ENCODE measurements at places on chromosomes 16 and 17.

DNA sequence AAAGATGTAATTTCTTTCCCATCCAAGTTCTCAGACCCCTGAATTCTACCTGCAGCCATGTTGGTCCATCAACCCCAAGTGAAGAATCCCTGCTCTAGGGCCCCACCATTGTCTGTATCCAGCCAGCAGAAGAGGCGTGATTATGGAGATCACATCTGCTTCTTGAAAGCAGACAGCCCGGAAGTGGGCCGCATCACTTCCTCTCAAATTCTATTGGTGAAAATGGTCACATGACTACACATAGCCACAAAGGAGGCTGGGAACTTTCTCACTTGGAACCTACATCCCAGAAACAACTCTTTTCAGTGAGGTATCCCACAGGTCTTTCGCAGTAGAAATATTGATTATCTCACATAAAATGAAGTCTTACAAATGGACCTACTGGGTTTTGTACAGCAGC lies 40.1 kb downstream of the IL4R start:
- H3K27me3 ChIP-seq: no peaks in the 10 kb centered on the region
- H3K4me1 ChIP-seq: no peaks in the 10 kb centered on the region
- no peak overlapping the region for H3K4me3 ChIP-seq
- H3K36me3 ChIP-seq: peaks cover 85% of the 10 kb centered on the region
- H3K27ac ChIP-seq: no peak overlapping the region

DNA sequence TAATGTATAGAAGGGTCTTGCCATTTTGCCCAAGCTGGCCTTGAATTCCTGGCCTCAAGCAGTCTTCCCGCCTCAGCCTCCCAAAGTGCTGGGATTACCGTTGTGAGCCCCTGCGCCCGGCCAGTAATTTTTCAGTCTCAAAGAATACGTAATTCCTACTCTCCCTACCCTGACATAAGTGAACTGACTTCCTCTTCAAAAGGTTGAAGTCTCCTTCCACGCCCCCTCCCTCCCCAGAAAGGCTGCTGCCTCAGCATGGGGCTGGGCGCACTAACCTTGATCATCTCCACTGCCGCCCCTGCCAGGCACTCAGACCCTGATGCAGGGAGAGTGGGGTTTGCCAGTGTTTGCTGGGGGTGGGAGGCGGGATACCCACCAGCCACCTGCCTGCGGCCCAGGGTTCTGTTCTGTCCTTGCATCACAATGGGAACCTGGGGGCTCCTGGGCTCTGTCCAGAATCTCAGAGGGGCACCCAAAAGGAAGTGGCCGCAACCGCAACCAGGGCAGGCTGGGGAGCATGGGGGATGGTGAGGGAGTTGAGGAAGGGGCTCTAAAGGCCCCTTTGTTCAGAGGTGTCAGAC lies 27.5 kb downstream of the KIFC3 start:
- H3K4me3 ChIP-seq: no peak overlapping the region
- H3K4me1 ChIP-seq: no peaks in the 10 kb centered on the region
- H3K27ac ChIP-seq: no peak overlapping the region

- H3K4me1 ChIP-seq: peaks cover 3% of the 10 kb centered on the region
- no peak overlapping the region for H3K27ac ChIP-seq
- H3K4me3 ChIP-seq: no peak overlapping the region
- no peaks in the 10 kb centered on the region for H3K27me3 ChIP-seq
Measured at GRCh38 chr16:22077700-22078313, 14.5 kb upstream of the VWA3A start.

GRCh38 chr16:13781575-13782338 lies 138.2 kb upstream of the ERCC4 start:
- H3K4me1 ChIP-seq: no peaks in the 10 kb centered on the region
- no peaks in the 10 kb centered on the region for H3K36me3 ChIP-seq
- no peak for DNase-seq
- H3K27me3 ChIP-seq: no peaks in the 10 kb centered on the region
- H3K4me3 ChIP-seq: no peak overlapping the region
- no peak overlapping the region for H3K27ac ChIP-seq

- H3K4me1 ChIP-seq: no peaks in the 10 kb centered on the region
- no peak overlapping the region for H3K27ac ChIP-seq
- no peaks in the 10 kb centered on the region for H3K27me3 ChIP-seq
- no peak for DNase-seq
- no peak overlapping the region for H3K4me3 ChIP-seq
Measured at GRCh38 chr16:85474621-85475217, 138.4 kb upstream of the GSE1 start.

GRCh38 chr17:78359321-78359996 lies 418 bp downstream of the SOCS3 start:
- DNase-seq: no peak
- H3K27ac ChIP-seq: peak overlapping the region; percentile 93
- H3K4me3 ChIP-seq: peak overlapping the region; percentile 99
- H3K4me1 ChIP-seq: peaks cover 47% of the 10 kb centered on the region

DNA sequence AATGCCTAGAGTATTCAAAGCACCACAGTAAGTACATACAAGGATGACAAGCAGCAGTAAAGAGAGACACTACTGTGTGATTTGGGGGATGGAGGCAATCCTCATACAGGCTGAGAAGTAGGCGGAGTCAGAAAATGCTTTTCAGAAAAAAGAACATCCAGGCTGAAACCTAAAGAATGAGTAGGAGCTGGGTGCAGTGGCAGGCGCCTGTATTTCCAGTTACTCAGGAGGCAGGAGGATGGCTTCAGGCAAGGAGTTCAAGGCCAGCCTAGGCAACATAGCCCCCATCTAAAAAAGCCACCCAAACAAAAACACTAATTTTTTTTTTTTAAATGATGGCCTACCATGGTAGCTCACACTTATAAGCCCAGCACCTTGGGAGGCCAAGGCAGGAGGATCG lies 10.3 kb downstream of the KANSL1 start:
- no peak overlapping the region for H3K4me3 ChIP-seq
- H3K27ac ChIP-seq: no peak overlapping the region
- peaks cover 74% of the 10 kb centered on the region for H3K4me1 ChIP-seq
- no peaks in the 10 kb centered on the region for H3K27me3 ChIP-seq
- H3K36me3 ChIP-seq: peaks cover 4% of the 10 kb centered on the region

DNA sequence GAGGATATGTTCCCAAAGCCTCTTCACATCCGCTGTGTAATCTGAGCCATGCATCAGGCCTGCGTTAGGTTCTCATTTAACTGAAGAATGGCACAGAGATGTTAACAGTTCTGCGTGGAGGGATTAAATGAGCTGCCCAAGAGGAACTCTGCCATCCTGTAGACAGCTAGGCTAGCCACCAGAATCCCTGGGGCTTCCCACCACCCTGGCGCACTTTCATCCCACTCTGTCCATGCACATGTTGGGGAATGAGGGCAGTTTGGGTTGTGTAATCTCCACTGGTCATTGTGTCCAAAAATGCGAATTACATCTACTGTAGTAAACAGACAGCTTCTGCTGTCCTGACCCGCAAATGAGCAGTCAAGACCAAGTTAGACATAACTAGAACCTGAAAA lies 1.0 kb upstream of the GLG1 start:
- DNase-seq: no peak
- H3K27ac ChIP-seq: no peak overlapping the region
- no peaks in the 10 kb centered on the region for H3K27me3 ChIP-seq
- peaks cover 18% of the 10 kb centered on the region for H3K4me1 ChIP-seq

DNA sequence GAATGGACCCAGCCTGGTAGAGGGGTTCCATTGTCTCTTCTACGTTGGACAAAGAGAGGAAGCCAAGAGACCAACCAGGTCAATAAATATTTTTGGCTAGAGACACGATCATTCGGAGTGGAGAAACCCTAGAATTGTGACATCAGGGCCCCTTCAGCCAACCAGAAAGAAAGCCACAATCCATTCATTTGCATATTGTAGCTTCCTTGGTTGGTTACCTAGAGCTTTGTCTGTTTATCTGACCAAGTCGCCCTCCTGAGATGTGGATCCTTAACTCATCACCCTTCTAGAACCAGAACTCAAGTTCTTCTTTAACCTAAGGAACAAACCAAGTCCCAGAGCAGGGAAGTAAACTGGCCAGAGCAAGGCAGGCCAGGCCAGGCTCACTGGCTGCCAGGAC lies at the start of gene CCDC182:
Gene CCDC182, minus strand, starts transcription at position 58 of the 400 bp plus-strand sequence. Its CDS starts 27 bp downstream, at position 31.
- no peak for DNase-seq
- H3K27ac ChIP-seq: no peak within 1 kb of the TSS
- no peaks in the 10 kb centered on the region for H3K4me1 ChIP-seq
- no peak within 1 kb of the TSS for H3K4me3 ChIP-seq
- no peaks in the 10 kb centered on the region for H3K27me3 ChIP-seq

DNA sequence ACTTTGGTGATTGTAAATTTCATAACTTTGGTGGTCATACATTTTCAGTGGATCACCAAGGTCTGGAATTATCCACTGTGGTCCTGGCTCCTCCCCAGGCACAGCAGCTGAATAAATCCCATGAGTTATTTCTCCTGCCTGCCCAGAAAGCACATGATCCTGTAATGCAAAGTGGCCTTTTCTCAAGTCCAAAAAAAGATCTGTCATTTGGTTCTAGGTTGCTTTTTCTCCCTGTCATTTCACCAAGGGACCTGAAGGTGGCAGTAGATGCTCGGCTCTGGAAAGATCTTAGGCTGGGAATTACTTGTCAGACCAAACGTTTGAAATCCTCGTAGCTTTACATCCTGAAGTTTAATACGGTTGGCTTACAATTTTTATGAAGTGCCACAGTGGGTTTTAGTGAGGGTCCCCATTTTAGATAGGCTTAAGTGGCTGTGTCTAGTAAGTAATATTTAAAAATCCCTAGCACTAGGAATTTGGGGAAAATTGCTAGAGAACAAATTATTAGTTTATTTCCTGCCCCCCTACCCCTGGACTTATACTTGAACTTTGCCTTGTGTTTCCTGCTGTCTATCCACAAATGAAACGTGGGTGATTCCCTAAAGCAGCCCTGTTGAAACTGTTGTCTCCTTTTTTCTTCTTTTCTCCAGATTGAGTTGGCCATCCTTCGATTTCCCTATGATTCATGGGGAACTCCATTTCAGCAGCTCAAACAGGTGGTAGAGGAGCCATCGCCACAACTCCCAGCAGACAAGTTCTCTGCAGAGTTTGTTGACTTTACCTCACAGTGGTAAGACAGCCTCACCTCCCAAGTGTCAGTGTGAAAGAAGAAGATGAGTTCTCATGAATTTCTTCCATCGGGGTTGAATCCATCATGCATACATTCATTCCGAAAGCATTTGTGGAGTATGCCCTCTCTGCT lies 111.7 kb downstream of the MAP2K6 start:
- no peak overlapping the region for H3K27ac ChIP-seq
- DNase-seq: no peak

DNA sequence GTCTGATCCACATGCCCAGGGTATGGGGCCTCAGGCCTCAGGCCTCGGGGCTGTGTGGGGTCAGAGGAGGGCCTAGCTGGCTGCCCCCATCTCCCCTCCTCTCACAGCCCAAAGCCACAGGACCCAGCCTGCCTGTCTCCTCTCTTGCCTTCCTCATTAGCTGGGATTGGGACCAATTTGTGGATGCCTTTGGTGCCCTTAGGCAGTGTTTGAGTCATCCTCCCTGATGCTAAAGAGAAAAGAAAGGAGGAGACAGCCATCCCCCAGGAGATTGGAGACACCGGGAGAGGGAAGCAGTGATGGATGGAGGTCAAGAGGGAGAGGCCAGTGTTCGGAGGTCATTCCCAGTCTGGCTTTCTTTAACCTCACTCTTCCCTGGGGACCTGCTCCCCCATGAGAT lies 23.3 kb upstream of the NOG start:
- no peaks in the 10 kb centered on the region for H3K27me3 ChIP-seq
- H3K4me3 ChIP-seq: no peak overlapping the region
- H3K36me3 ChIP-seq: no peaks in the 10 kb centered on the region

- no peak overlapping the region for H3K27ac ChIP-seq
- no peak overlapping the region for H3K4me3 ChIP-seq
- H3K27me3 ChIP-seq: peaks cover 11% of the 10 kb centered on the region
- no peak for DNase-seq
Measured at GRCh38 chr16:87062569-87063442, 254.4 kb downstream of the C16orf95 start.

GRCh38 chr16:74461826-74462225 lies 40.5 kb upstream of the CLEC18B start:
- DNase-seq: no peak
- no peaks in the 10 kb centered on the region for H3K27me3 ChIP-seq
- no peak overlapping the region for H3K4me3 ChIP-seq
- H3K27ac ChIP-seq: no peak overlapping the region
- H3K36me3 ChIP-seq: peaks cover 89% of the 10 kb centered on the region

GRCh38 chr16:89120921-89121351 lies 27.3 kb downstream of the ACSF3 start:
- peaks cover 23% of the 10 kb centered on the region for H3K4me1 ChIP-seq
- no peaks in the 10 kb centered on the region for H3K27me3 ChIP-seq
- no peak for DNase-seq
- no peak overlapping the region for H3K27ac ChIP-seq
- H3K4me3 ChIP-seq: no peak overlapping the region

- H3K36me3 ChIP-seq: no peaks in the 10 kb centered on the region
- no peak overlapping the region for H3K4me3 ChIP-seq
- H3K27ac ChIP-seq: no peak overlapping the region
- H3K27me3 ChIP-seq: no peaks in the 10 kb centered on the region
- no peaks in the 10 kb centered on the region for H3K4me1 ChIP-seq
Measured at GRCh38 chr16:59181821-59182420, 447.8 kb upstream of the GOT2 start.

GRCh38 chr17:67569873-67570272 lies 147.9 kb upstream of the NOL11 start:
- H3K36me3 ChIP-seq: peaks cover 14% of the 10 kb centered on the region
- H3K4me1 ChIP-seq: no peaks in the 10 kb centered on the region
- H3K27me3 ChIP-seq: no peaks in the 10 kb centered on the region
- no peak overlapping the region for H3K4me3 ChIP-seq
- DNase-seq: no peak
- no peak overlapping the region for H3K27ac ChIP-seq

GRCh38 chr16:79175286-79176057 lies 425.1 kb downstream of the MAF start:
- no peak overlapping the region for H3K4me3 ChIP-seq
- no peaks in the 10 kb centered on the region for H3K4me1 ChIP-seq
- H3K27ac ChIP-seq: no peak overlapping the region

GRCh38 chr16:10314811-10315210 lies 71.0 kb upstream of the ATF7IP2 start:
- DNase-seq: no peak
- H3K4me1 ChIP-seq: no peaks in the 10 kb centered on the region
- H3K4me3 ChIP-seq: no peak overlapping the region
- H3K27me3 ChIP-seq: no peaks in the 10 kb centered on the region

DNA sequence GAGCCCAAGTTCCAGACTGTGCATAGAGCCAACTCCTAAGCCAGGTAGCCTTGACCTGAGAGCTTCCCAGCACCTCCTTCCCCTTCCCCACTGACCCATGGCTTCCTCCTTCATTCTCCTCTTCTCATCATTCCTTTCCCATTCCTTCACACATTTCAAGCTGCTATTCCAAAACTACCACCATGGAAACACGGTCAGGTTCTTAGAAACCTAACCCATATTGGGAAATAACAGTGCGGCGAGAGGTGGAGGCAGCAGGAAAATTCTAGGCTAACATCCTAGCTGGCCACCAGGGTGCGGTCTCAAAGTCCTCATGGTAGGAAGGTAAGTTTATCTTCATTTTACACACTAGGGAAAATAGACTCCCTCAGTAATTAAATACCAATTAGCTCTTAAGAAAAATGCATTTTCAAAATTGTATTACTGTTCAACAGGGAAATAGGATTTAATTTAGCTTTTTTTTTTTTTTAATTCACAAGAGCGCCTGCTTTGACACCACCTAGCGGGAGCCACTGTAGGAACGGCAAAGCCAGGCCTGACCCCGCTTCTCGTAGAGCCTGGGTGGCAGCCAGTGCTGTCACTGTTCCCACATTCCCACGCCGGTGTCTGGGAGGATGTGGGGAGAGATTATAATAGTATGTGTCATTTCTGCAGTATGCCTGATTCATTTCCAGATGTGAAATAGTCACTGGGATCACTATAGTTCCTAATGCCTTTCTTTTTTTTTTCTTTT lies 14.0 kb upstream of the SPHK1 start:
- H3K4me3 ChIP-seq: no peak overlapping the region
- no peaks in the 10 kb centered on the region for H3K4me1 ChIP-seq
- DNase-seq: no peak
- no peaks in the 10 kb centered on the region for H3K36me3 ChIP-seq
- H3K27ac ChIP-seq: no peak overlapping the region
- no peaks in the 10 kb centered on the region for H3K27me3 ChIP-seq
